NCI-H1092 treated with DMSO at 0.1 percent for 48 hours (cell line): ENCODE measurements at places on chromosomes 2 and 18.

GRCh38 chr2:152078662-152079061 lies 20.2 kb downstream of the CACNB4 start:
- no peak for DNase-seq

DNA sequence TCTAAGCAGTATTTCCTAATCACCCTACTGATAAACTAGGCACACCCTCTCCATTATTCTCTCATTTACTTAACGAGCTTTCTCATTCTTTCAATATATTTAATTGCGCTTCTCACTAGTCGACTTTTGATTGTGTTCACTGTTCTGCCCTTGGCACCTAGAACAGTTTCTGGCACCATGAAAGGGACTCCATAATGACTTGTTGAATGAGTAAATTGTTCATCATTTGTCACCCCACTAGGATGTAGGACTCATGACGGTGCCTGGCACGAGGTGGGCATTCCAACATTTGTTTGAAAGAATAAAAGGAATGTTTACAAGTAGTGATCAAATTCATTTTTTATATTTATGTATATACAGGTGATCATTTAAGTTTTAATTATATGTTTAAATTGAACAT lies 123.7 kb downstream of the DIS3L2 start:
- DNase-seq: no peak

DNA sequence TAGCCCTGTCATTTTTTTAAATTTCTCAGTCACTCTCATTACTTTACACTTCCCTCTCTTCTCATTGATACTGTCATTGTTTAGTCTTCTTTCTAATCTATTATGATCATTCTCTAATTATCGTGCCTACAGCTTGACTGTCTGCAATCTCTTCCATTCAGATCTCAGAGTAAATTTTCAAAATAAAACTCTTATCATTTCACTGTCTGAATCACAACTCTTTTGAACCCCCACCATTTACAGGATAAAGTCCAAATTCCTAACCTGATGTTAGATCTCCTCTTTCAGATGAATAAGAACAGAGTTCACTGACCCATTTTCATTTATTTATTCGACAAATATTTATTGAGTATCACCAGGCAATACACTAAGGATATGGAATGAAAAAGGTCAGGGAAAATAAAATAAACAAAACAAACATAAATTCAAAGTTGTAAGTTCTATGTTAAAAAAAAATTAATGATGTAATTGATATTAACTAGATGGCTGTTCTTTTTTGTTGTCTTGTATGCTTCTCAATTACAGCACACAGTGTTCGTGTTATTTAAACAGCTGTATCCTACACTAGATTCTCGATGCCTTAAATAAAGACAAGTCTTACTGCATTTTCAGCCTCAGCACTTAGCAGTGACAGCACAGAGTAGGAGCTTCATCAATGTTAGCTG lies 631.0 kb downstream of the IRS1 start:
- no peak for DNase-seq

DNA sequence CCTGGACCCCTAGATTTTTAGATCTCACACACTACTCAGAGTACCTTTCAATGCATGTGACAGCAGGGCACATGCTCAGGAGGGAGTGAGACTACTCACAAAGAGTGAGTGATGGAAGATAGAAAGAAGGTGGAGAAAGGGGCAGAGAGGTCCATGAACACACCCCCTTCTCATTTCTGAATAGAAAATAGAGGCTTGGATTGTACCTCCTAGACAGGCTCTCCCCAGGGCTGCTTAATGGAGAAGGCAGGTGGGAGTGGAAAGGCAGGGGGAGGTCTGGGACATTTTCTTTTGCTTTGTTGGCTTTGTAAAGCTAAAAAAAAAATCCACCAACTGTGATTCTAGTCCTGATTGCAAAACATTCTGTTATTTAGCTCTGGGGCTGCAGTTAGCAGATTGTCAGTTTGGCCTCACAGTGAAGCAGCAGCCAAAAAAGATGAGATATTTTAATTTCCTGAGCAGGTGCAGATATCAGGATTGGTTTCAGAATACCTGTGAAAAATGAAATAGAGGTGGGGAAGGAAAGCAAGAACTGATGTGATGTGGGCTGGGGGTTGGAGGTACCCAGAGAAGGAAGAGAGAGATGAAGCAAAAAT lies 119.3 kb upstream of the GYPC start:
- DNase-seq: no peak

- no peak for DNase-seq
Observed at GRCh38 chr2:128467321-128467969, 148.8 kb upstream of the HS6ST1 start.

- no peak for DNase-seq
Observed at GRCh38 chr2:239035361-239035814, 187.5 kb downstream of the TWIST2 start.

- DNase-seq: no peak
Observed at GRCh38 chr2:174120346-174120745, 128.0 kb downstream of the OLA1 start.

DNA sequence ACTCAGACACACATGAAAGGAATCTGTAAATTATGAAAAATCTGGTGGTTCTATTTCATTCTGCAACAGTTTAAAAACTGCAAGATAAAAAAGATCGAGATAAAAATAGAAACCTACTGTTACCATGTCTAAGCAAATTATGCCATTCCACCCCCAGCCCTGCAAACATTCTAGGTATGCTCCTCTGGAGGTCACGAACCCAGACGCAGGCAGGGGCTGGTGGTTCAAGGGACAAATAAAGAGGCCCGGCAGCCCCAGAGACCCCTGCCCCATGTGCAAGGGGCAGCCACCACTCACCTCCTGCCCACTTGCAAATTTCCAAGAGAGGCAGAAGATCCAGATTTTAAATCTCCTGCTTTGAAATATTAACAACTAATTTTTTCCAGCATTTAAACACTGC lies 210.5 kb downstream of the ANAPC1 start:
- DNase-seq: no peak

- no peak for DNase-seq
Observed at GRCh38 chr2:152550386-152550785, 166.9 kb downstream of the PRPF40A start.

GRCh38 chr2:138502255-138503086 lies 901 bp downstream of the SPOPL start:
- peak; percentile 37 for DNase-seq

DNA sequence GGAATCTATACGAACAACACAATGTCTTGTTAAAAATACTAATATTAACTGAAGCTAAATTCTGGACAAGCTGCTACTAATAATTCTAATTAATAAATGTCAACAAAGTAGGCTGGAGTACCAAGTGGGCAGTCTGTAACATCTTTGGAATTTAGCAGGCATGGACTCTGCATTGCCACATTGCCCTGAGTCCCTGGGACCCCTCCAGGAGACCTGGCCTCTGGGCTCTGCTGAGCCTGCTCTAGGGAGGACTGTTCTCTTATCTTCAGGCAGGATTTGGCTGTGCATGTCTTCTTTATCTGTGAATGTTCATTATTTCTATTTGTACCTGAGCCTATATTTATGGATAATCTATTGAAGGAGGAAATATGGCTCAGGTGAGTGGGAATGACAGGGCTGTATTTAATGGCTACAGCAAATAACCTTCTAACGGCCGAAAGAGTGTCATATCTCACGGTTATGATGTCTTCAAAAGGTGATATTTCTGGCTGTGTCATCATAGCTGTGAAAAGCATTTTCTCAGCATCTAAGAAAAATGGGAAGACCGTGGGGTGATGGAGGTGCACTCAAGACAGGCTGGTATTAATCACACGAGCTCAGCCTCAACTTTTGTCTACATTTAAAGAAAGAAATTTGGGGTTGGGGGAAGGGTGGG lies 28.6 kb upstream of the SETBP1 start:
- DNase-seq: no peak

DNA sequence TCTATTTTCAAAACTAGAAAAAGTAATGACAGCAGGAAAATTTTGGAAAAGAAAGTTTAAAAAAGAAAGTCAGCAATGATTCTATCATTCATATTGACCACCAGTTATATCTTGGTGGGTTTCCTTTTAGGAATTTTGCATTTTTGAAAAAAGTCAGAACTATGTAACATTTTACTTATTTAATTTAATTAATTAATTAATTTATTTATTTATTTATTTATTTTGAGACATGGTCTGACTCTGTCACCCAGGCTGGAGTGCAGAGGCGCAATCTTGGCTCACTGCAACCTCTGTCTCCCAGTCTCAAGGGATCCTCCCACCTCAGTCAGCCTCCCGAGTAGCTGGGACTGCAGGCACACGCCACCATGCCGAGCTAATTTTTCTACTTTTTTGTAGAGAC lies 149.9 kb upstream of the ACAA2 start:
- DNase-seq: no peak

- DNase-seq: no peak
Observed at GRCh38 chr2:214593727-214594126, 182.9 kb downstream of the VWC2L start.

- no peak for DNase-seq
Observed at GRCh38 chr2:180732337-180732736, 248.1 kb upstream of the UBE2E3 start.

DNA sequence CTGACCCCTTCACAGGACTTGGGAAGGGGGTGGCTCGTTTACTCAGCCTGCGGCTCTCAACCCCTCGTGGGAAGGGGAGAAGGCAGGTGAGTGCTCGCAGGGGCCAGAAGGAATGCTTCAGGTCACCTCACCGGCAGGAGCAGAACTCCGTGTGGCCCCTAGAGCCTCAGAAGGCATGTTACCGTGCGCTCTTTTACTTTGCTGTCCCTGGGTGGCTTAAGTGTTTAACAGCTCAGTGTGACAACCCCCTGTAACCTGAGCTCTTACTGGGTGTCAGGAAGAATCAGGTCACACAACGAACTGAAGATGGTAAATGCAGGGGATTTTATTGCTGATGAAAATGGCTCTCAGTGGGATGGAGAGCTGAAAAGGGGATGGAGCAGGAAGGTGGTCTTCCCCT lies 1235.4 kb downstream of the LRP1B start:
- no peak for DNase-seq

GRCh38 chr2:195407783-195408182 lies 249.2 kb upstream of the SLC39A10 start:
- no peak for DNase-seq
